ENCODE measurements at places on chromosomes 3 and 15.

DNA sequence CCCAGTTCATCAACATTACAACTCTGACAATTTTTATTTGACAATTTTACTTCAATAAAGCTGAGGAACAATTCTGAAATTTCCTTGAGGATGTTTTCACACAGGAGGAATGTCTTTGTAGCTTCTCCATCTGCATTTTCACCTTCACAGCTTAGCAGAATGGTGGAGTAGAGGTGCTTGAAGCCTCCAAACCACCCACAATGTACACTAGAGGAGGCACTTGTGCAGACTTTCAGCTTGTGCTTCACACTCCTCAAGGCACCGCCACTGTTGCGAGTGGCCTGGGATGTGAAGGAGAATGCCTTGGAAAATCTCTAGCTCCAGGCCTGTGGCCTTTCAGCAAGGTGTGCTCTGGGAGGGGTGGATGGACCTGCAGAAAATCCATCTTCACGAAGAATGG, 181.9 kb downstream of the EPHB1 start:
- no peak for ATAC-seq

DNA sequence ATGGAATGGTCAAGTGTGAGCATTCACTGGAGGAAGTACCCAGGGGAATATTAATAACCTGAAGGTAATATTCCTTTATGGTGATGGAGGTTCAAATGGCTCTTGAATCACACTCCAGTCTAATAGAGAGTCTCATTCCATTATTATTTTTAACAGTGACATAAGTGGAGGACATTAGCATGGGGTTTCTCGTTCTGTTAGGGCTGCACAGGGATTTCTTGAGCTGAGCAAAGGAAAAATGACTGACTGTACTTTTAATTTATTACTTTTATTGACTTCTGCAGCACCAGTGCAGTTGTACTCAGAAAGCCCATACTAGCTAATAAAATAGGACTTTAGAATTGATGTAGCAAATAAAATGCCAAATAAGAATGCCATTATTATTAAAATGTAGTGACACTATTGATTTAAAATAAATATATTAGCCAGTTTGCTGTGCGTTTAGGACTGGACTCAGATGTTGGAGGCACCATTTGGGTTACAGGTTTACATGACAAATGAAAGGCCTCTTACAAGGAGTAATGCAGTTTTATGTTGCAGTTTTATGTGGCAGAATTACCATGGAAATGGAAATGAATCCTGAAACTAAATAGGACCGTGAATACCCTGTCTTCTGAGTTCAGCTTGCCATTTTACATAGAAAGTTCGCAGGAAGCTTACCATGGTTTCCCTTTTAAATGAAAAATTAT, 705.1 kb upstream of the GRM7 start:
- ATAC-seq, result no peak

GRCh38 chr3:58858126-58858525, 191.6 kb upstream of the FAM3D start:
- ATAC-seq, result no peak

DNA sequence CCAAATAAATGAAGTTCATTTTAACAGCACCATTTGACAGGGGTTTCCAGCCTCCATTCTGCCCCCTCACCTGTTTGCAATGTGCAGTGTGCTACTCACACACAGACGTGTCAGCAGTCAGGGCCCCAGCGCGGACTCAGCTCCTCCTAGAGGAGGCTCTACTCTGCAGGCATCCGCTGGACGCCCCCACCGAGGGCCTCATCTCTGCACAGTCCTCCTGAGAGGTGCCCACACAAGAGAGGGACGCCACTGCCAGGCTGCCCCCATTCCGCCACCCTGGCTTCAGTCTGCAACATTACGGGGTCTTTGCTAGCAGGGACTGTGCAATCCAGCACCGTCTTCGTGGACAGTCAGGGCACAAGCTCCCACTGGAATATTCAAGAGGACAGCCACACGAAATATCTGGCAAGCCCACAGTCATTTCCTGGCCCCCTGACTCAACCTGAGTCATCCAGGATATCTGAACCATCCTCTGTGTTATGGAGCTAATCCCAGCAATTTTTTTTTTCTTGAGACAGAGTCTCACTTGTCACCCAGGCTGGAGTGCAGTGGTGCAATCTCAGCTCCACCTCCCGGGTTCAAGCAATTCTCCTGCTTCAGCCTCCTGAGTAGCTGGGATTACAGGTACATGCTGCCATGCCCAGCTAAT, 255.0 kb downstream of the OCA2 start:
- ATAC-seq, result no peak

- no peak for ATAC-seq
Observed at GRCh38 chr15:47817969-47818548, 100.8 kb downstream of the SEMA6D start.

DNA sequence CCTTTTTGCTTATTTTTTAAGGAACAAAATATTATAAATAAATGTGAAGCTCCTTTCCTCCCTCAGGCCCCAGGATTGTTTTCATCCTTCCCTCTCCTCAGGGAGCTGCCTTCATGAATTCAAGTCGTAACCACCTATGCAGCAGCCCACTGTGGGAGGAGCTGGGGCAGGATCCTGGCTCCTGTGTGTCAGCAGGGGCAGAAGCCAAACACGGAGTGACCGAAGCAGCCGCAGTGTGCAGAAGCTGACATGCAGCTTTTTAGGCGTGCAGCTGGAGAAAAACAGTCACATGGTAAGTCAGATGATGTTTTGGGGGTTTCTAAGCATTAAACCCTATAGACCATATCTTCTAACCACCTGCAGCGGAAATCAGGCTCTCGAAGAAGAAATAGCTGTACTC, 231.3 kb downstream of the OCA2 start:
- no peak for ATAC-seq

- ATAC-seq, result no peak
Observed at GRCh38 chr15:58201516-58201915, 63.3 kb downstream of the AQP9 start.
